ENCODE measurements at places on chromosomes 6 and 20. TPM values are rescaled to one million over a fixed set of nuclear protein-coding genes. Genes with fewer than 3 reads are reported as not detected.

DNA sequence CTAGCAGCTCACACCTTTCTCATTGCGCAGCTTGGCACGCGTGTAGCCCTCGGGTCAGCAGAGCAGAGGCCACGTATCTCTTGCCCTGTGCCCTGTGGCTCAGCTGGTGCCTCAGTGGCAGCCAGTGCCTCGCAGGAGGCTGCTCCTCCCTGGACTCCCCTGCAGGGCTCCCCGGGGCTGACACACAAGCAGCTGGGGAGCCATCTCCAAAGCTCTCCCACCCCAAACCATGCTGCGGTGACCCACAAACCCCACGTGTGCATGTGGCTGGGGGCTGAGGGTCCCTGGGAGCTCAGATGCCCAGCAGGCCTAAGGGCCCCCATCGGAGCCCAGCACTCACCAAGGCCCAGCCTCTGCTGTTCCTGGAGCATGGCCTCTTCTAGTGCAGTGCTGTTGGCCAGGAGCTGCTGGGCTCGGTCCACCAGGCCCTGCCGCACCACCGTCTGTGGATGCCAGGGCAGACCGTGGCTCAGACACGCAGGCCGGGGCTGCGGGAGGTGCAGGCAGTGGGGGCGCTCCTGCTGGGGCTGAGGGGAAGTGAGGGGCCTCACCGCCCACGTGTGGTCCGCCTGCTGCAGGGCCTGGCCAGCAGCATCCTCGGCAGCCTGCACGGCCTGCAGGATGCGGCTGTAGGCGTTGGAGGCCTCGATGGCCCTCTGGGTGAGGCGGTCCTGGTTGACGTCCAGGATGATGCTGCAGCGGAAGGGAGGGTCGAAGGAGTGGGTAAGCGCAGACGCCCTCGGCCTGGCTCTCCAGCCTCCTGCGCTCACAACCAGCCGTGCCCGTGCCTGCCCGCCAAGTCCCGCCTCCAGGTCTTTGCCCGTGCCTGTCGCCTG, 13.8 kb downstream of the ADRM1 start:
- DNase-seq, result peak; percentile 88

Gene TSPO2
- total RNA-seq, result not detected

- DNase-seq, result peak; percentile 57
These were observed 136.6 kb downstream of the COL9A1 start for GRCh38 chr6:70166088-70166958.

- no peak for DNase-seq
These were observed 276.6 kb upstream of the CNR1 start for GRCh38 chr6:88442737-88443136.

DNA sequence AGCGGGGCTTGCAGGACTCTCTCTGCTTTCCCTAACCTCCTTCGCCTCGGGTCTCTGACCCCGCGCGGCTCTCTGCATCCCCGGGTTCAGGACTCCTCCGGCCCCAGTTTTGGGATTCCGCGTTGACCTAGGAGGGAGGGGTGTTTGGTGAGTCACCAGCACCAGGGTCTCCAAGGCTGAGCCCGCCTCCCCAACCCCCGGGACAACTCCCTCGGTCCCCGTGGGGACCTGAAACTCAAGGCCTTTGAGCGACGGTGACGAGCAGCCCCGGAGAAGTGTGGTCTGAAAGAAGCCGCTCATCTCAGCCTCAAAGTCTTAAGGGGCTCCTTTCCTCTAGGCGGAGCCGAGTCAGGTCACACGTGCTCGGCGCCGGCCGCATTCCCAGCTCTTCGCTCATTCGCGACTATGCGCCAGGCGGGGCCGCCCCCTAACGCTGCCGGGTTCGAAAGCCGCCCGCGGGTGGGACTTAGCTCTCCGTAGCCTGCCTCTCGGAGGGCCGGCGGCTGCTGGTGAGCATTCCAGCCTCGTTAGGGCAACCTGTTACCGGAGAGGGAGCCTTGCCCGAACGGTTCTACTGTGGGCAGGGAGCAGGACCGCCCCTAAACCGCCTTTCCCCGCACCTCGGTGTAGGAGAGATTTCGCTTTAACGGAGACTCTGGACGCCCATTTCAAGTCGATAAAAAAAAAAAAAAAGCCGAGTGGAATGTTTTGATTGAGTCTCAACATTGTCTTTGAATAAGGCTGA, 3.0 kb upstream of the PRDM13 start:
- DNase-seq, result no peak

DNA sequence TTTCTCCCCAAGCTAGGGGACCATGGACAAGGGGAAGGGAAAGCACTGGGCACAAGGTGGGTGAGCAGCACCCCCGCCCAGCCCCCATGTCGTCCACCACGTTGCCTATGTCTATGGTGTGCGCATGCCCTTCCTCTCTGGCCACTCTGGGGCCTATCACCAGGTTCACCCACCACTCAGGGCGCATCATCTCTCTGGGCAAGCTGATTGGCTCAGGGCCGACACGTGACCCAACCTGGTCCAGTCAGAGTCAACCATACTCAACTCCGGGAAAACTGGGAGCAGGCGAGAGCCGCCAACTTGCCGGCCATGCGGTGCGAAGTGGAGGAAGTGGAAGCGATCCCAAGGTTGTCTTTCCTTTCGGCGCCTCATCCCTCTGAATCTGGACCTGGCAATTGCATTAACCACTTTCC, 25.9 kb downstream of the ACSS1 start:
- DNase-seq, result no peak

DNA sequence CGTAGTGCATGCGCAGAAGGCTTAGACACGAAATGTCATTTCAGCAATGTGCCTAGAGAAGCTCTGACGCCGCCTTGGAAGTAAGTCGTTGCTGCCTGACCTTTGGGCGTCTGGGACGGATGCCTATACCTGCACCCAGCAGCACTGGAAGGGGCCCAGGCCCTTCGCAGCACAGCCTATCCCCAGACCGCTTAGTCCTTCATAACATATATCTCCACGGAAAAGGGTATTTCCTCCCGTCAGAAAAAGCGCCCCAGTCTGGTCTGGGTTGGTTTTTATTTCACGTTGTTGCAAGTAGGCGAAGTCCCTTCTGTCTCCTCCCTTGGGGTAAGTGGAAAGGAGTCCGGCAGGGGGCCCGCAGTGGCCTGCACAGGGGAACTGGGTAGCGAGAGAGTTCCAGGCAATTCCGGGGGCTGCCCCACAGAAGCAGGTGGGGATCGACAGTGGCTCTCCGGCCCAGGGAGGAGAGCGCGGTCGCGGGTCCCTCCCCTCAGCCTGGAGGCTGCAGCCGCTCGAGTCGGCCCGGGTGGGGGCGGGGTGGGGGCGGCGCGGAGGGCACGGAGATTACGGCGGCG, 559 bp upstream of the EYA4 start:
- DNase-seq, result no peak

DNA sequence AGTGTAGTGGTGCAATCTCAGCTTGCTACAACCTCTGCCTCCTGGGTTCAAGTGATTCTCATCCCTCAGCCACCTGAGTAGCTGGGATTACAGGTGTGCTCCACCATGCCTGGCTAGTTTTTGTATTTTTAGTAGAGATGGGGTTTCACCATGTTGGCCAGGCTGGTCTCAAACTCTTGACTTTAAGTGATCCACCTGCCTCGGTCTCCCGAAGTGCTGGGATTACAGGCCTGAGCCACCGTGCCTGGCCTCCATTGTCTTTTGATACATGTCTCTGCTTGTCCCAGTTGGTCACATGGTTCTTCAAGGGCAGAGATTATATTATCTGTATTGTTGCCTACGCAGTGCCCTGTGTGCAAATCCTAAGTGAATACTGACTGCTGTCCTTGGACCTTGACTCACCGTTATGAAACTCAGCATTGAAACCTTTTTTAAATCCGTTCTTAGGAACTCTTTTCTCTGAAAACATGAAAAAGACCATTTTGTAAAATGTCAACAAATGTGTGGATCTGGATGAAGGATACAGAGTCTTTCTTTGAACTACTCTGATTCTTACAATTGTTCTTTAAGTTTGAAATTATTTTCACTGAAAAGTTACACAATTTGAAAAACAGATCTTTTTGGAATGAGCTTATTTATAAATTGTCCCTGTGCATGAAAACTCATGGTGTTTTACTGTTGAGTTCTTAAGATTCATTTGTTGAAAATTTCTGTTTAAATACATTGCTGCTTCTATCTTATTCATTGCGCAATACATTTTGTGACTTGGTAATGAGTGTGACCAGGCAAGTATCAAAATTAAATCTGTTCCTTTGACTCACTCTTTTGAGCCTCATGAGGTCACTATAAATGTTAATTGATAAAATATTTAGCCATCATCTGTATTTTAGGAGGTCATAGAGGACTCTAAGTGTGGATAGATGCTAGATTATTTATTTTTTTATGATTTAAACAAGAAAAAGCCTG, 293.5 kb downstream of the UTRN start:
- DNase-seq, result no peak

GRCh38 chr6:31074401-31074800, 38.0 kb downstream of the C6orf15 start:
- no peak for DNase-seq

DNA sequence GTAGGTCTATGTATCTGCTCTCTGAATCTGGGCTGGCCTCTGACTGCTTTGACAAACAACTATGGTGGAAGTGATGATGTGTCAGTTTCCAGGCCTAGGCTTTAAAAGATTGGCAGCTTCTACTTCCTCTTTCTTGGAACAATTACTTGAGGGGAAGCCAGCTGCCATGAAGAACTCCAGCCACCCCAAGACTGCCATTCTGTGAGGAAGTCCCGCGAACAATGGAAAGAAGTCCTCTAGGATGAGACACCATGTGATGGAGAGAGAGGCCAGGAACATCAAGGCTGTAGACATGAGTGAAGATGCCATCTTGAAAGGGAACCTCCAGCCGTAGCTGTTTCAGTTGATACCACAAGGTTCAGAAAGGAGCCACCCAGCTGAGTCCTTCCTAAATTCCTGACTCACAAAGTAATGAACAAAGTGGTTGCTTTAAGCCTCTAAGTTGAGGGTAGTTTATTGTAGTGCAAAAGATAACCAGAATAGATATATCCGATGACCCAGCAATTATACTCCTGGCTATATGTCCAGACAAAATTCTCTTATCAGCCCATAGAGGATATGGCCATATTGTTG, 15.3 kb upstream of the TCF15 start:
- no peak for DNase-seq

Measured in cerebellum (tissue), 4 donors.